ENCODE measurements at places on chromosomes 7 and 10.

- no peak for DNase-seq
These were observed 85.9 kb downstream of the PRKAG2 start for GRCh38 chr7:151790830-151791620.

- DNase-seq, result no peak
These were observed 228.7 kb downstream of the SKIDA1 start for GRCh38 chr10:21296575-21297355.

DNA sequence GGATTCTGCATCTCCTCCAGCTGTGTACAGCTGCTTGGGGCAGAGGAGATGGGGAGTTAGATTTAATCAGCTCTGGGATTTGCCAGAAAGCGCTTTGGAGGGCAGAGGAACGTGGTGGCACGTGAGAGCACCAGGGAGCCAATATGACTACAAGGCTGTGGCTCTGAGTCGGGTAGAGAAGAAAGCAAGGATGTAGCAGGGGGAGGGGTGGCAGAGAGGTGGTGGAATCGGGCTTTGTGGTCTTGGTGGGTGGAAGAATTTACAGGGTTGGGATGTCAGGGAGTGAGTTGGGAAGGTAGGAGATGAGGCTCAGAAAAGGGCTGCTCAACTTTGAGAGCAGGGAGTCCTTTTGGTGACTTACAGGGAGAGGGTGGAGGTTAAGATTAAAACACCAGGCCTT is 113.6 kb downstream of the CCNY start:
- no peak for DNase-seq

DNA sequence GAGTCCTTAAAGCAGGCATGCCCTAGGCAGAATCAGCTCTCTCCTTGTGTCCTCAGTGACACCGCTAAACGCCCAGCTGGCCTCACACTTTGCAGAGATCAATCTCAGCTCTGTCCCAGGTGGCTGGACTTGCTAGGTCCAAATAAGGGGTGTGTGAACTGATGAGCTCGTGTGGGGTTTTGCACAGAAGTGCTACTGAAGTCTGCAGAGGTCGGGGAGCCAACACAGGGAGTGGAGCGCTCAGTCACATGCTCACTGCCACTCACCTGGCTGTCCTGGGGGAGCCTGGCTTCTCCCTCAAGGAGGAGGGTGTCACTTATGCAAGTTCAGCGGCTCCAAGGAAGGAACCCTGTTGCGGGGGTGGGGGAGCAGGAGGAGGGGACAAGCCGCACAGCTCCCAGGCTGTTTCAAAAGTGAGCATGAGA is 2.0 kb downstream of the ELN start:
- no peak for DNase-seq

- DNase-seq, result no peak
These were observed 479.7 kb downstream of the KIF20B start for GRCh38 chr10:90180886-90181691.

DNA sequence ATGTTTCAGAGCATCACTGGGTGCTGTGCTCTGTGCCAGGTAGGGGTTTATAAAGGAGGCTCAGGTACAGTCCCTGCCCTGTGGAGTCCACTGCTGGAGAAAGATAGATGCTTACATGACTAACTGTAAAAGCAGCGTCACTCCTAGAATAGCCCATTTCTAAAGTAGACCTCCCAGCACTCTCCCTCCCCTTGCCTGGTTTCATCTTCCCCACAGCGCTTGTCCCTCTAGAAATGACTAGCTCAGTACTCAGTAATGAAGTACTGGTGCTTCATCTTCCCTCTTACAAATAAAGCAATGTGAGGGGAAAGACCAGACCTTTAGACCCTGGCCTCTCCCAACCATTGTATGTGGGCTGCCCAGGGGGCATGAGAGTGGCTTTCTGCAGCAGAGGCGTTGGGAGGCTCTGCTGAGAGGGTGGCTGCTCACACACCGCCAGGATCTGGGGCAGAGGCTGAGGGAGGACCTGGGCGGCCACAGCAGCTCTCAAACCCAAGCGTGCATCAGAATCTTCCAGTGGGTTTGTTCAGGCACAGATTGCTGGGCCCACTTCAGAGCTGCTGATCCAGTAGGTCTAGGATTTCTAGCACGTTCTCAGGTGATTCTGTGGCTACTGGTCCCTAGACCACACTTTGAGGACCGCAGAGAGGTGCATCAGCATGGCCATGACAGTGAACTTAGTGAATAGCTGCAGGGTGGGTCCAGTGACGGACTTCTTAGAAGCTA is 110.3 kb upstream of the ANLN start:
- no peak for DNase-seq

- no peak for DNase-seq
These were observed 92.1 kb downstream of the CABCOCO1 start for GRCh38 chr10:61754587-61755550.

Measured in stimulated activated CD4-positive, alpha-beta T cell treated with anti-CD3 and anti-CD28 coated beads, Interleukin-4, amount 100 ng/mL, for 24 hours (primary cell).